ENCODE measurements at places on chromosomes 4 and X. TPM values are rescaled to one million over a fixed set of nuclear protein-coding genes. Genes with fewer than 3 reads are reported as not detected.

DNA sequence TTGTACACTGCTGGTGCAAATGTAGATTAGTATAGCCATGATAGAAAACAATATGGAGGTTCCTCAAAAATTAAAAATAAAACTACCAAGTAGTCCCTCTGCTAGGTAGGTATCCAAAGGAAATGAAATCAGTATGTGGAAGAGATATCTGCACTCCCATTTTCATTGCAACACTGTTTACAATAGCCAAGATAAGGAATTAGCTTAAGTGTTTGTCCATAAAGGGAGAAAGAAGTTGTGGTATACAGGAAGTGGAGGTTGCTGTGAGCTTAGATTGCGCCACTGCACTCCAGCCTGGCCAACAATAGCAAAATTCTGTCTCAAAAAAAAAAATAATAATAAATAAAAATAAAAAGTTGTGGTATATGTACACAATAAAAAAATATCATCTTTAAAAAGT lies 325.0 kb upstream of the EMCN start:
- H3K27ac ChIP-seq = no peak overlapping the region
- H3K4me3 ChIP-seq = no peak overlapping the region
- H3K4me1 ChIP-seq = no peaks in the 10 kb centered on the region
- no peak for DNase-seq
- no peaks in the 10 kb centered on the region for H3K36me3 ChIP-seq
- peaks cover 4% of the 10 kb centered on the region for H3K27me3 ChIP-seq

The ARHGEF38 gene
- total RNA-seq = not detected

DNA sequence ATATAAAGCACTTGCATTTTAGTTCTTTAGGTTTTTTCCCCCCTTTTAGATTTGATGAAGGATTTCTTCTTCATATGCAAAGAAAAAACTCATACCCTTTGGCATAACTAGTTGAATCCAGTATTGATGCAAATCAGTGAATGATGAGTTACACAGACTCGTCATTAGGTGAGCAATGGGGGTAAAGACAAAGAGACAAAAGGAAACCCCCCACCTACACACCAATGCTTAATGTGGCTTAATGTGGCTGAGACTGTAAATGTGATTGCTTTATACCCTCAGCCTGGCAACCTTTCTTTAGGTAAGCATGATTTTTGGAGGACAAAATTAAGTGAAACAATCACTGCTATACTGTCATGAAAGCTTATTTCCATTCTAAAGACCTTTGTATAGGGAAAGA lies 39.5 kb downstream of the CD40LG start:
- H3K27ac ChIP-seq = peak overlapping the region; percentile 93
- H3K4me1 ChIP-seq = peaks cover 51% of the 10 kb centered on the region
- DNase-seq = peak; percentile 75

The P2RY8 gene
- 9.8 TPM for total RNA-seq

The CDX4 gene
- total RNA-seq = not detected

The ZNF280C gene
- total RNA-seq = 4.0 TPM

- peaks cover 4% of the 10 kb centered on the region for H3K27me3 ChIP-seq
- peak; percentile 13 for DNase-seq
- H3K36me3 ChIP-seq = no peaks in the 10 kb centered on the region
- peaks cover 3% of the 10 kb centered on the region for H3K4me1 ChIP-seq
Measured at GRCh38 chr4:124641715-124642381, 70.7 kb downstream of the ANKRD50 start.

DNA sequence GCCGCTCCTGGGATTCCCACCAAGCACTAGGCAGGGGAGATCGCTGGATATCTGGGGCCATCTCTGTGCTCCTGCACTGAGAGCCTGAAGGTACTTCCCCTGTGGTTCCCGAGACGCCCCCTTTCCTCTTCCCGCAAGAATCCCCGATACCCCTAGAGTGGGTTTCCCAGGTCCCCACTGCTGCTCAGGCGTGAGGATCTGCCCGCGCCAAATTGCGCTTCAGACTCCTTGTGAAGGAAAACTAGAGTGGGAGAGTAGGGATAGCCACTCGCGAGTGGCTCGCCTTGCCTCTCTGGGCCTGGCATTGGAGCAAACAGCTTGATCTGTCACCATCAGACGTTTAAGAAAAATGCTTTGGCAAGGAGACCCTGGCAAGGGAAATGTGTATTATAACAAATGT lies 1.5 kb downstream of the IL1RAPL2 start:
- H3K27me3 ChIP-seq = peaks cover 25% of the 10 kb centered on the region
- no peak for DNase-seq
- H3K27ac ChIP-seq = no peak overlapping the region

- H3K36me3 ChIP-seq = no peaks in the 10 kb centered on the region
- DNase-seq = peak; percentile 56
- H3K27ac ChIP-seq = no peak overlapping the region
- no peaks in the 10 kb centered on the region for H3K4me1 ChIP-seq
- H3K27me3 ChIP-seq = peaks cover 2% of the 10 kb centered on the region
Measured at GRCh38 chr4:72701987-72702819, 133.2 kb upstream of the ADAMTS3 start.

- DNase-seq = no peak
- H3K36me3 ChIP-seq = no peaks in the 10 kb centered on the region
- peaks cover 26% of the 10 kb centered on the region for H3K27me3 ChIP-seq
- no peak overlapping the region for H3K27ac ChIP-seq
- H3K4me3 ChIP-seq = no peak overlapping the region
Measured at GRCh38 chr4:168656055-168656660, 159.3 kb downstream of the PALLD start.

The SYN1 gene
- total RNA-seq = 0.12 TPM

DNA sequence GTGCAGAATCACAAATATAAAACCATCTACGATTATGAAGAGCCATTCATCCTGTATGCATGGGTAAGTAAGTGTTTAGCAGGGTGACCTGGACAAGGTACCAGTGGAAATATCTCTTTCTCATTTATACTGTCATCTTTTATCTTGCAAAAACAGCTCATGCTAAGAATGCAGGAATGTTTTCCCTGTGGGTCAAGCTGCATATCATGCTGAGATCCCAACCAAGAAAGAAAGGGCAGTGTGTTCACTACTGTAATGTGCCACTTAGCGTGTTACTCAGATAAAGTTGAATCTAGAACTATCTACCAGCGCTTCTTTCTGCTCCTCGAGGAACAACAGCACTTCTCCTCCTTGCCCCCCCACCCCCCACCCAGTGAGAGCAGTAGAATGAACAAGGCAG lies 212.7 kb upstream of the TBL1X start:
- H3K27me3 ChIP-seq = no peaks in the 10 kb centered on the region
- H3K27ac ChIP-seq = no peak overlapping the region
- no peak for DNase-seq
- no peaks in the 10 kb centered on the region for H3K36me3 ChIP-seq
- no peak overlapping the region for H3K4me3 ChIP-seq

The SLC9B1 gene
- 3.5 TPM for total RNA-seq

The LARP1B gene
- total RNA-seq = 18.9 TPM

GRCh38 chrX:120459309-120459708 lies 9.8 kb downstream of the LAMP2 start:
- no peak overlapping the region for H3K27ac ChIP-seq
- no peaks in the 10 kb centered on the region for H3K36me3 ChIP-seq
- DNase-seq = no peak
- no peaks in the 10 kb centered on the region for H3K27me3 ChIP-seq
- no peak overlapping the region for H3K4me3 ChIP-seq

GRCh38 chr4:183342541-183343533 lies 20.6 kb upstream of the CLDN24 start:
- peaks cover 20% of the 10 kb centered on the region for H3K27me3 ChIP-seq
- peaks cover 5% of the 10 kb centered on the region for H3K4me1 ChIP-seq
- peak; percentile 12 for DNase-seq
- no peak overlapping the region for H3K27ac ChIP-seq
- H3K4me3 ChIP-seq = peak overlapping the region; percentile 42

The GPRIN3 gene
- 8.6 TPM for total RNA-seq

The CPZ gene
- not detected for total RNA-seq

DNA sequence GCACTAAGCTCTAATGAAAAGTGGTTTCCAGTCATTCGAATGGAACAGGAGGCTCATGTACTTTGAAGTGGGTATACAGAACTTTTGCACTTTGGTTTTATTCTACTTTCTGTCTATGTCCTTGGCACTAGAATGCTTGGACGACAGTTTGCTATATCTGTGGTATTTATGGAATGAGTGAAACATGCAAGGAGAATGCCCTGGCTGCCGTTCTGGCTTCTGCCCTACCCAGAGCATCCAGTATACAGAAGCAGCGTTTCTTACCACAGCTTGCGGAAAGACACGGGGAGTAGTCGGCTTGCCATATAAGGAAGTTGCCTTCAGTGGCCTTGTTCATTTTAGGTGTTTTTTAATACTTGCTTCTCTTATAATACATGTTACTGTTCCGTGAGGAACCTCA lies 98.0 kb downstream of the TBL1X start:
- H3K4me3 ChIP-seq = no peak overlapping the region
- no peak overlapping the region for H3K27ac ChIP-seq
- H3K36me3 ChIP-seq = peaks cover 4% of the 10 kb centered on the region
- no peak for DNase-seq
- no peaks in the 10 kb centered on the region for H3K27me3 ChIP-seq

The VEGFC gene
- not detected for total RNA-seq

The GC gene
- total RNA-seq = not detected

The BEX1 gene
- 0.30 TPM for total RNA-seq

- no peak overlapping the region for H3K4me3 ChIP-seq
- no peak overlapping the region for H3K27ac ChIP-seq
- no peak for DNase-seq
- peaks cover 6% of the 10 kb centered on the region for H3K4me1 ChIP-seq
- peaks cover 17% of the 10 kb centered on the region for H3K36me3 ChIP-seq
- H3K27me3 ChIP-seq = no peaks in the 10 kb centered on the region
Measured at GRCh38 chr4:56345458-56345857, 41.8 kb downstream of the AASDH start.

The TLR3 gene
- not detected for total RNA-seq
